ENCODE measurements at places on chromosomes 5 and 9.

- no peak for DNase-seq
These were observed 65.6 kb downstream of the POU5F2 start for GRCh38 chr5:93675460-93676450.

- DNase-seq = no peak
These were observed 528.0 kb downstream of the BNC2 start for GRCh38 chr9:16342246-16343020.

DNA sequence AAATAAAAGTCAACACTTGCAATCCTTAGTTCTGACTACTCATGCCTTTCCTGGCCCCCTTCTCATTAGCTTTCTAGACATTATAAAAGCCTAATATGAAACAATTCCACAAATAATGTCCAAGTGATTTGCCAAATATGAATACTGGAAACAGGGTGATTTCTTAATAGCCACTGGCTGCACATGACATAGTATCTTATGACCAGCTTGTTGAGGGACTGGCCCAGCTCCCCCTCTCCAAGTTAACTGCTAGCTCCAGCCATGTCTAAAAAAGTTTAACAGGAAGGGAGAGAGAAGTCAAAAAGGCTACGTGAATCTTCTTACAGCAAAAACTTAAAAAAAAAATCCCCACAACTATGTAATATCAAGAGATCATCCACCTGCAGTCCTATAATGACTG lies 1.5 kb downstream of the CERT1 start:
- peak; percentile 36 for DNase-seq

- DNase-seq = peak; percentile 59
These were observed 861 bp downstream of the UBQLN1 start for GRCh38 chr9:83706676-83707517.

DNA sequence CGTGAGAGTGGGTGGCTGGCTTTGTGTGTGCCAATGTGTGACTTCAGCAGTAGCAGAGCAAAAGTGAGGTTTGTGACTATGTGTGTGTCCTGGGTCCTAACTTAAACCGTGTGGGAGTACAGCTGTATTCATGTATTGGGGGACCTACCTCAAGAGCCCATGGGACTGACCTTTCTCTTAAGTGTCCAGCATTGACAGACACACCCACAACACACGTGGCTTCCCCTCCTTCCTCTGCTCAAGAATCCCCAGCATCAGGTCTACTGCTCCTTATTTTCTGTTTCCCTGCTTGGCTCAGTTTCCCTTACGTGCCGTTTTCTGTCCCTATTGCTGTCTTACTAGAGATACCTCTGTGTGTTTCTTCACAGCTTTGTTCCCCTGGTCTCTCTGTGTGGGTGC lies 616 bp downstream of the IL11RA start:
- no peak for DNase-seq

- no peak for DNase-seq
These were observed 63.3 kb downstream of the SEMA4D start for GRCh38 chr9:89434636-89435035.
